ENCODE measurements at places on chromosomes 1 and 21. TPM values are rescaled to one million over a fixed set of nuclear protein-coding genes. Genes with fewer than 3 reads are reported as not detected.

TRIM67 gene
- total RNA-seq = 0.28 TPM

CACHD1 gene
- total RNA-seq = 14.4 TPM

DNA sequence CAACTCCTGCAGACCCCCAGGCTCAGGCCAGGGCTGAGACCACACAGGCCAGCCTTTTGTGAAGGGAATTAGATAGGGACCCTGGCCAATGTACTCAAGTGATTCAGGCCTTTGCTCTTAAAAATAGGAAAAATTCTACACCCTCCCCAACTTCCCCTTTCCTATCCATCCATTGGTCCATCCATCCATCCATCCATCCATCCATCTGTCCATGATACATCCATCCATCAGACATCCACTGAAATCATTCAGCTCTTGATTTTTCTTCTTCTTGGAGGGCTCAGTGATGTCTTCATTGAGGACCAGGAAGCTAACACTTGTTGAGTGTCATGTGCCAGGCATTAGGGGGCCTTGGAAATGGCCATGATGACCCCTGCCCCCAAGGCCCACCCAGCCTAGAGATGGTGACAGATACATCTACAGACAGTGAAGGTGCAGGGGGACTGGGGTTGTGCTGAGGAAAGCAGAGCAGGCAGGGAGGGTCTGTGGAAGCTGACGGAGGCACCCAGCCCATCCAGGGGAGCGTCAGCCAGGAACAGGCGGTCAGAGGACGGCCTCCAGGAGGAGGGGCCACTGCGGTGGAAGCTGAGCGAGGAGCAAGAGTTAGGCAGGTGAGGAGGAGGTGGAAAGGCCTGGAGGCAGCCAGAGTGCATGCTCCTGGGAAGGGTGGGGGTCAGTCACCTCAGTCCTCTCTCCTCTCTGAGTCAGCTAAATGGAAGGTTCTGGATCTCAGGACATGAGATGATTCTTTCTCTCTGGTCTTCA is 81.9 kb downstream of the EPHB2 start:
- no peak for DNase-seq

- DNase-seq = peak; percentile 61
Measured at GRCh38 chr1:117605164-117605773, 579 bp upstream of the TENT5C start.

DNA sequence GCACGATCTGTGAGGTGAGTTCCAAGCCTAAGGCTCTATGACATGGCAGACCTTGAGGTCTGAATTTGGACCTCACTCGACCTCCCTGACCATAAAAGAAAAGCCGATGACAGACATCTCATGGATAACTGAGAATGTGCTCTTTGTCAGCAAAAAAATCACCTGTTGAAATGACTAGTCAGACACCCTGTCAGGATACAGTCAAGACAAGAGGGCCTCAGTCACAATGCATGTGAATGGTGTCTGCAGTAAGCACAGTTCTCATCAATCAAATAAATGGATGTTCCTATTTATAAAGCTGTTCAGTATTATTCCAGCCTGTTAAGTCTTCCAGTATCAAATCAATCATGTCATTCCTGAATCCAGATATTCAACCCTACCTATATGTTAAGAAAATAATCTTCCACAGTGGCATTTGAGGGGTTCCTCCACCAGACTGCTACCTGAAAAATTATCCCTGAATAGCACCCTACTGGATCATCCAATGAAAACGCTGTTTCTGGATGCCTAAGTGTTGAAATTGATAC is 28.6 kb upstream of the EXO1 start:
- DNase-seq = no peak

DNA sequence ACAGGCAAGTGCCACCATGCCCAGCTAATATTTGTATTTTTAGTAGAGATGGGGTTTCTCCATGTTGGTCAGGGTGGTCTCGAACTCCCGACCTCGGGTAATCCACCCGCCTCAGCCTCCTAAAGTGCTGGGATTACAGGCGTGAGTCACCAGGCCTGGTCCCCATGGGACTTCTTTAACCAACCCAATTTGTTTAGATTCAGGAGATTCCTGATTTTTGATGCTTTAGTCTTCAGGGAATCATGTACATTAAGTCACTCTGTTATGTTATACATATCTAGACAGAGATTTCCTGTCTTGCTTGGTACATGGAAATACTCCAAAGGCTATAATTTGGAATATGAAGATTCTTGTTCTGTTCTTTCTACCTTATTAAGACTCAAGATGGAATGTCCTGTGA is 202.4 kb upstream of the L1TD1 start:
- no peak for DNase-seq

DNA sequence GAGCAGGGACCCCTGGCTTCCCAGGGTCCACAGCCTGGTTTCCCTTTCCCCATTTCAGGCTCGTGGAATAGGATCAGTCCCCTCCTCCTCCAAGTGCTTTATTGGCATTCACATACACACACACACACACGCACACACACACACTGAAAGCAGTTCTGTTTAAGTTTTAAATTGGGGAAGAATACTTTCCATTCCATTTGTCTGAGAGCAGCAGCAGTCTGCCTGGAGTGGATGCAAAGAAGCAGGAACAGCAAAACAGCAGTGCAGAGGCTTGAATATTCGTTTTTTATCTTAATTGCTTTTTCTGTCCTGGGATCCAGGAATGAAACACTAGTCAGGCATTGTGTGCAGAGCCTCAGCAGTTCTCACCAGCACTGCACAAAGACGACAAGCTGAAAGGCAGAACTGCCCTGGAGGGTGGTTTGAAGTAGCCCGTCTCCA is 7.1 kb downstream of the CYB561D1 start:
- DNase-seq = no peak

DNA sequence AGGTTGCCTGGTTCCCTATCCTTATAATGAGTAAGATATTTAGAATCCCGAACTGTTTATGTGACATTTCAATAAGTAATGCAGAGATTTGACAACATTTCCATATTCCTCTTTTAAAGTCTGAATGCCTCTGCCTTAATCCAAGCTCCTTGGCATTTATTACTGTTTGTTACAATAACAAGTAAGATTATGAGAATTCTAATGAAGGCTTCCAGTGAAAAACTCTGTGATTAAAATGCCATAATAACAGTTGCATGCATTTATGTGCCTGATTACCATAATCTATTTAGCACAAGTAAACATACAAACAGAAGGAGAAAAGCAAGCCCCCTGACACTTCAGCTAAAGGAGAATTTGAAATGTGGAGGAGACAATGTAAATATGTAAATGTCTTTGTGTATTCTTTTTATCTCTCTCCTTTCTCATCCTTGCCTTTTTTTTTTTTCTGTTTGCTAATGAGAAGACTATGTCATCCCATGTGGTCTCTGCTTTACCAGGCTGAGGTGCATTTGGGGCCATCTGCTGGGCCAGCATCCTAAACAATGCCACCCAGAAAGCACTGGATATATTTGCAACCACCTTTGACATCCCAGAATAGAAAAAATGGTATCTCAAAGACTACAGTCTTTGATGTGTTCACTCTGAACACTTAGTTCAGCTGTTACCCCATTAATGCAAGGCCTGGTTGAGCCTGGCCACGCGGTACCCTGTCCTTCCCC is 17.2 kb upstream of the OLIG2 start:
- DNase-seq = no peak

GRCh38 chr1:109824349-109825115 is 60.8 kb upstream of the EPS8L3 start:
- DNase-seq = no peak
